Left ventricle myocardium superior (tissue), 1 donor: ENCODE measurements at places on chromosomes 2 and 18. TPM values are rescaled to one million over a fixed set of nuclear protein-coding genes. Genes with fewer than 3 reads are reported as not detected.

FBXO48 gene
- 0.92 TPM for total RNA-seq

CAMKMT gene
- total RNA-seq = 3.3 TPM

CCDC121 gene
- total RNA-seq = 6.5 TPM

AKAIN1 gene
- not detected for total RNA-seq

POMC gene
- 5.3 TPM for total RNA-seq

CNDP1 gene
- not detected for total RNA-seq

IL36G gene
- total RNA-seq = not detected

SDC1 gene
- total RNA-seq = 0.42 TPM

ADD2 gene
- 1.8 TPM for total RNA-seq

BBS5 gene
- 7.5 TPM for total RNA-seq

PKDCC gene
- 77.1 TPM for total RNA-seq

GRCh38 chr2:17791121-17791816 lies 25.0 kb upstream of the MSGN1 start:
- DNase-seq = no peak

DNA sequence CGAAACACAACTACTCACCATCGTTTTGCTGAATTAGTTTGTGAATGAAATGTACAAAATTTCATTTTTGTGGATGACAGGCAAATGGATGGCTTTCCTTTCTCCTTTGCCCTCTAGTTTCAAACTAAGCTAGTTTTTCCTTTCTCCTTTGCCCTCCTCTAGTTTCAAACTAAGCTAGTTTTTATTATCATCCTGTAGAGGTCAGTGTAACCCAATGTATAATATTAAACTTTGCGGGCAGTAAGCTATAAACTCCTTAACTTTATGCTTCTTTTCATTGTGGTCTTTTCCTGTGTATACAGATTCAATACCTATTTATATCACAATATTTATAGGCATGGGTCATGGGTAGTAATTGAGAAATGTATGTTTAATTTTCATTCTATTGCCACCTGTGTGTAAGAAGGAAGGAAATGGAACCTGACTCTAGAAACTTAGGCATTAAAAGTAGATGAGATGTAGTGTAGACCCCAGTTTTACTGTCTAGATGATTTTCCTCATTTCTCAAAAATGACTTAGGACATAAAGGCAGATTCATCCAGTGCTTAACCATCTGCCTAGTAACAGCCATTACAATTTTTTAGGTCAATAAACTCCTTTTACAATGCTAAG lies 58.1 kb downstream of the MAP3K19 start:
- DNase-seq = no peak

DNA sequence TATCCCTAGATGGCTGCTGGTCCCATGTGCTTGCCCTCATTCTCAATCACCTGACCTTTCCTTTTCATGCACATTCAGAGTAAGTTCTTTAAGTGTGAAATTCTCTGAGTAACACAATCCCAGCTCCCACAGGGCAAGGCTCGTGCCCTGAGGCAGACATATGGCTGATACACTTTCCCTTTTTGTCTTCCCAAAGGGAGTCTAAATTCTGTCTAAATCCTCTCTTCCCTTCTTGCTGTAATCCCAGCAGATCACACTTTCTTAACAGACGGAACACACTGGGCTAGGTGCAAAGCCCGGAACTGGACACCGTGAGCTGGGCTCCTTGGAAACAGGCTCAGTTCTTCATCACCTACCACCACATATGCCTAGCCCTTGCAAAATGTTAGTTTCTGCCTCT lies 147.6 kb downstream of the GALNT14 start:
- DNase-seq = no peak

- DNase-seq = no peak
Observed at GRCh38 chr18:45173327-45173726, 441.9 kb upstream of the SLC14A2 start.

- DNase-seq = no peak
Observed at GRCh38 chr2:230669386-230669950, 43.2 kb upstream of the CAB39 start.

GRCh38 chr18:35707674-35708073 lies 126.1 kb downstream of the GALNT1 start:
- DNase-seq = peak; percentile 46

DNA sequence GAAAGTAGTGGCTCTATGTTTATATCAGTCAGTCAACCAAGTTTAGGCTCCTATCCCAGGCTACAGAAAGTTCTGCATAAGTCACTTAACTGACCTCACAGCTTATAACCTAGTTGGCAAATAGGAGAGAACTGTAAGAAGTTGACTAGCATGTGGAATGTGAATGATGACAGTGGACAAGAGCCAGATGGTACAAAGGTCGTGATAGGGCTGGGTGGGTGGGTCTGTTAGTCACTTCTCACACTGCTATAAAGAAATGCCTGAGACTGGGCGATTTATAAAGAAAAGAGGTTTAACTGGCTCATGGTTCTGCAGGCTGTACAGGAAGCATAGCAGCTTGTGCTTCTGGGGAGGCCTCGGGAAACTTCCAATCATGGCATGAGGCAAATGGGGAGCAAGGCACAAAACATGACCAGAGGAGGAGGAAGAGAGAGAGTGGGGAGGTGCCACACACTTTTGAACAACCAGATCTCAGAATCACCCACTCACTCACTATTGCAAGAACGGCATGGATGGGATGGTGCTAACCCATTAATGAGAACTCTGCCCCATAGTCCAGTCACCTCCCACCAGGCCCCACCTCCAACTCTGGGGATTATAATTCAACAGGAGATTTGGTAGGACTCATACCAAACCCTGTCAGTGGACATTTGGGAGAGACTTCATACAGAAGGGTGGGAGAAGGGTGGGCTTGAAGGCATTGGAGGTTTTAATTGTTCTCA lies 68.8 kb downstream of the LTBP1 start:
- DNase-seq = no peak

DNA sequence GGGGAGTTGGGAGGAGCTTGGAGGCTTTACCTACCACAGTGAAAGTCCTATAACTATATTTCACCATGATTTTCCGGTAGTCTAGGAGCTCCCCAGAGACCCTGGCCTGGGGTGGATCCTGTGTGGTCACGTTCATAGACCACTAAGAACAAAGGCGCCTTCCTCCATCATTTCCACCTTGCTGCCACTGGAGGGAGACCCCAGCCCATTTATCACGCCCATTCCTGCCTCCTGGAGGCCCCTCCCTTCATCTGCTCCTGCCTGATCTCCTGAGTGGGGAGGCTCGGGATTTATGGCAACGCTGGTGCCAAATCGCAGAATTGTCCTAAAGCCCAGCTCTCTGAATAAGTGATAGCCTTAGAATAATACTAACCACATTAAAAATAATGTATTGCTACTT lies 507.6 kb upstream of the SPHKAP start:
- no peak for DNase-seq

DNA sequence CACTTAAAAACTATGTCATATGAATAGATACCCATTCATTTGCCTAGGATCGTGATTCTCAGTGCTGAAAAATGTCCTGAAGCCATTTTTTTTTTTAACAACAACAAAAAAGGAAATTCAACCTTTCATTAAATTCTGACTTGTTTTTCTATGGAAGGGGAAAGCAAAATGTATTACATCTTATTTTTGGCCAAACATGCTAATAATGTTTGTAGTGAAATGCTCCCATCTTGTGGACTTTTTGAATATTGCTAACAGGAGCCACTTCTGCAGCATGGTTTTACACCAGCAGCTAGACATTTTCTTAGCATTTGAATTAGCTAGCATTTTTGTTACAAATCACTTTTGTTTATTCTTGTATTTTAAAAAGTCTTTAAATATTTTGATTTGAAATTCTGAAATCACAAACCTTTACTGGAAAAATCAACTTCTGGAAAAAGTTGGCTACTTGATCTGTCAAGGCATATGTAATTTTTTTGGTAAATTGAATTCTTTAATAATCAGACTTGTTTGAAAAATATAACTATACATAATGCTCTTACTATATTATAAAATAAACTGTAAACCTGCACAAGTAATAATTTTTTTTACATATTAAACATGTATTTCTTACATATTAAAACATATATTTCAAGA lies 75.8 kb downstream of the KIDINS220 start:
- DNase-seq = no peak

GRCh38 chr18:63073481-63073880 lies 246.1 kb downstream of the BCL2 start:
- no peak for DNase-seq

GRCh38 chr2:157441072-157441454 lies 2.8 kb downstream of the CYTIP start:
- DNase-seq = no peak

- no peak for DNase-seq
Observed at GRCh38 chr2:112813280-112813966, 23.2 kb downstream of the IL1B start.

GRCh38 chr2:120926463-120927264 lies 191.0 kb downstream of the GLI2 start:
- no peak for DNase-seq

GRCh38 chr2:71082402-71083252 lies 14.2 kb downstream of the NAGK start:
- no peak for DNase-seq

DNA sequence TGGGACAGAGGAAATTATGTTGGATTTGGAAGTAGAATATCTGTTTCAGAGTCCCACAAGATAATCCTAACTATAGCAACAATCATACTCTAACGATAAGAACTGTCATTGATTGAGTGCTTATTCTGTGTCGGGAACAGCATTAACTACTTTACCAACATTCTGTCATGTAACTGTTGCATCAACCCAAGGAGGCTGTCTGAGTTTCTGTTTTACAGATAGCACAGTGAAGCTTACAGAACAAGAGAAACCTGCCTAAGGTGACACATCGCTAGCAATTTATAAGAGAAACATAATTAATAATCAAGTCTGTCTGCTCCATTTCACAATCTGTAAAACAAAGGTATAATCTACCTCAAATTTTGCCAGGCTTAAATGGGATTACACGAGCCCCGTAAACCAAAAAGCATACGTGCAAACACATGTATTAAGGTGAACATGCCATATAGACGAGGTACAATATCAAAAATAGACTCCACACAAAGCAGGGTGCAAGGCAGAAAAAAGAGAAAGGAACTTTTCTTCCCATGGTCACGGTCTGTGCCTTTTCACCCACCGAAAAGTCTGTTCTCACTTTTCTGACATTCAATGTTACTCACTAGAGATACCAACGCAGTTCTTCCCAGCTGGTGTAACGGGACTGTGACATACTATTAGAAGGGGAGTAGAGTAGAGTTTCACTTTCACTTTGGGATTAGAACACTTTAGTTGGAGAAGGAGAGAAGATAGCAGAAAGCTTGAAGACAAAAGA lies 37.2 kb upstream of the SLC8A1 start:
- DNase-seq = no peak

DNA sequence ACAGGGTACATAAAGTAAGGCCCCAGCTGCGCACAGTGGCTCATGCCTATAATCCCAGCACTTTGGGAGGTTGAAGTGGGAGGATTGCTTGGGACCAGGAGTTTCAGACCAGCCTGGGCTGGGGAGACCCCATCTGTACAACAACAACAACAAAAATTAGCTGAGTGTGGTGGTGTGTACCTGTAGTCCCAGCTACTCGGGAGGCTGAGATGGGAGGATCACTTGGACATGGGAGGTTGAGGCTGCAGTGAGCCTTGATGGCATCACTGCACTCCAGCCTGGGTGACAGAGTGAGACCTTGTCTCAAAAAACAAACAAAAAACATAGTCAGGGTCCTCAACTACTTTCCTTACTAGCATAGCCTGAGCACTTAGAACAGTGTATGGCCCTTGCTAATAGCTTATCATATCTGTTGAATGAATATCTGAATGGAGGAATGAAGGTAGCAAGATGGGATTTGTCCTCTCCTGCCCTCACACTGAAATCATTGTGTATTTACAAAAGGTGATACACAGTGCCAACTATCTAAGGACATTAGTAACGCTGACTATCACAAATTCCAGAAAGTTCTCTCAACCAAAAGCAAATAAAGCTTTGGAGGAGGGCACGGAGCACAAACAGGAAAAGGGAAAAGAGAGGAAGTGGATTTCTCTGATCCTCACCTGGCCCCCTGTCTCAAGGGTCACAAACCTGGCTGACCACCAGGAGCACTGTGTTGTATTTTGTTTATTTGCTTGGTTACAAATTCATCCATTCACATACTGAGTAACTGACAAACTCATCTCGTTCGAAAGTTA lies 38.1 kb downstream of the L3MBTL4 start:
- DNase-seq = no peak

DNA sequence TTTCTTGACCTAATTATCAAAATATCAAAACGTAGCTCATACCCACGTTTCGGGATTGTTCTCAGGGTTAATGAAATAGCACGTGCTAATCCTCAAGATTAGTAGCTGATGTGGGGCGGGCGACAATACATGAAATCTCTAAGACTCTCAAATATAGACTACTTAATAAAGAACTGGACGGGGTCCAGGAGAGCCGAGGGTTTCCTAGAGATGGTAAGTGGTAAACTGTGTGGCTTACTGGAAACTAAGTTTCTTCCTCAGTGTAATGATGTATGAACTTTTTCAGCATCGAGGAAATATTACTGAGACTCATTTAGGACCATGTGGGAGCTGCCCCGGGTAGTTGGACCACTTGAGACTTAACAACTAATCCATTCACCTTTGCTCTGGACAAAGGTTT lies 453.3 kb upstream of the SALL3 start:
- no peak for DNase-seq

DNA sequence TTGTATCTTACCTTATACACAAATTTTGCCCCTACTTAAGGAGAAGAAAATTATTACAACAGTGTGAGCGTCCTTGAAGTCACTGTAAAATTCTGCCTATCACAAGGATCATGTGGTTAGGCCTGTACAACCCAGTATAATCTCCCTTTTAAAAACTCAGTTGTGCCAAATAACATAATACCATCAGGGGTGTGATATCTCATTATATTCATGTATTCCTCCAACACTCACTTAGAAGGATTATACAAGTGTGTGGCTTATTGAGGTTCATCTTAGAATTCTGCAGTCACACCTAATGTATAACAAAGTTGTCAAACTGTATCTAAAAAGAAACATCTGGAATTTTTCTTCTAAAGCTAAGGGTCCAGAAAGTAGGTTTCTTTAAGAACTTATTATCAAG lies 998.8 kb upstream of the LRRTM1 start:
- DNase-seq = no peak

DNA sequence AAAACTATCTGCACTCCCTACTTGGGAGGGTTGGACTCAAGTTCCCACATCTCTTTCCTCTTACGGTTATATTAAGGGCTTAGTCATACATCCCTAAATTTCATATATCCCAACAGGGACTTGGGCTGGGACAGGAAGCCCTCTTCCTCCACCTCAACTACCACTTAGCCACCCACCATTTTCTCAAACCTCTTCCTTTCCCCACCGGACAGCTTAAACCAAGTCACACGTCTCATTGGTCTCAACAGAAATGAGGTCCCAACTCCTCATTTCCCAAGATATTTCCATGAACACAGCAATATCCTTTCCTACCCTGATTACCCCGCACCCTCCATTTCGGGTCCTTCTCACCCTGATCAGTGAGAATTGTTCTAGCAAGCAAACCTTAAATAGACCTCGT lies 736 bp downstream of the ZSCAN30 start:
- DNase-seq = no peak

GRCh38 chr2:145739681-145740080 lies 1219.8 kb upstream of the ZEB2 start:
- no peak for DNase-seq

- DNase-seq = no peak
Observed at GRCh38 chr18:73992242-73993022, 155.2 kb downstream of the FBXO15 start.
